ENCODE measurements at places on chromosomes 4 and X.

DNA sequence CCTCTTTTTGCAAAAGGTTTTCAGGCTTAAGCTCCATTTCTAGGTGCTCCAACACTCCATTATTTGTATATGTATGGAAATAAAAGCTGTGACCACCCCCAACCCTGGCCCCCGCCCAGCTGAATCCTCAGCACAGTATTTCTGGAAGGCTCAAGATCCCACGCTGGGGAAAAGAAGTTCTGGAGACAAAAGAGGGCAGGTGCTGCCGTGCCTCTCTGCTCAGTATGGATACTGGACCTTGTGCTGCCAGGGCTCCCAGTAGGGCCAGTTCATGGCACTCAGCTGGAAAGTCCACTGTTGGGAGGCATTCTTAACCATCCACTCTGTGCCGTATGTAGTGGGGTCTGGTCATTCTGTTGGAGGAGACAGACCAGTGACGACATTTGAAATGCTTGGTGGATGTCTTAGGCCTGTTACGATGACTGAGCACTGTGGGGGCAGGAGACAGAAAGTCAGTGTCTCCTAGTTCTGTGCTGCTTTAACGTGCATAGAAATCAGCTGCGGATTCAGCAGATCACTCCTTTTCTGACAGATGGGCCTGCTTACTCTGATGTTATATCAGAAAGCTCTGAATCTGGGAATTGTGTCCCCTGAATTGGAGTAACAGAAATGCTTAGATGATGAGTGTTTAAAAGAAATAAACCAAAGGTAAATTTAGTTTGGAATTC is 48.4 kb upstream of the MSANTD1 start:
- DNase-seq = no peak

GRCh38 chr4:153788413-153789276 is at the start of gene SFRP2:
SFRP2 (minus strand) TSS chr4:153789083; CDS start chr4:153788835, 248 bp downstream.
- DNase-seq = no peak

DNA sequence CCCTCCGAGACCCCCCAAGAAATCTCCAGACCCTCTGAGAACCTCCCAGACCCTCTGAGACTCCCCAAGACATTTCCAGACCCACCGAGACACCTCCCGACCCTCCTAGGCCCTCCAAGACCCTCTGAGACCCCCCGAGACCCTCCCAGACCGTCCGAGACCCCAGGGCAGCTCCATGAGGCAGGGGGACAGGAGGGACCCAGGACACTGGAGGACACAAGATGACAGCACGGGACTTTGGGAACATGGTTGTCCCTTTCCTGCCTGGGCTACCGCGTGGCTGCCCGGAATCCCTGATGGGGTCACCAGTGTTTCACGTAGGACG is 10.3 kb downstream of the CTBP1 start:
- no peak for DNase-seq

DNA sequence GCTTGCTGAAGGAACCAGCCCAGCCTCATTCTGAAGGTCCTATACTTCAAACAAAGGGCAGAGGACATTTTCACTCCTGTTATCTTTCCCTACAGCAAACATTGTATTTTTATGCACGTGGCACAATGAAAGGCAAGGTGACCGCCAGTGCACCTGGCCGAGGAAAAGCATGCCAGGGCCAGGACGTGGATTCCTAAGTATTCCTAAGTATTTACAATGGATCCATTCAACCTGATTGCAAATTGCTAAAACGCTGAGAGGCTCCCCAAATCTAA is 127.9 kb upstream of the FTHL17 start:
- no peak for DNase-seq

Data from stimulated activated CD4-positive, alpha-beta T cell treated with anti-CD3 and anti-CD28 coated beads, Interleukin-1b, Interleukin-23, amount 100 ng/mL, for 24 hours (primary cell).